Lower lobe of right lung (tissue), 2 donors: ENCODE measurements at places on chromosomes 16 and 17.

GRCh38 chr17:15966183-15966878 is 21.4 kb downstream of the ADORA2B start:
- DNase-seq, result peak; percentile 89

DNA sequence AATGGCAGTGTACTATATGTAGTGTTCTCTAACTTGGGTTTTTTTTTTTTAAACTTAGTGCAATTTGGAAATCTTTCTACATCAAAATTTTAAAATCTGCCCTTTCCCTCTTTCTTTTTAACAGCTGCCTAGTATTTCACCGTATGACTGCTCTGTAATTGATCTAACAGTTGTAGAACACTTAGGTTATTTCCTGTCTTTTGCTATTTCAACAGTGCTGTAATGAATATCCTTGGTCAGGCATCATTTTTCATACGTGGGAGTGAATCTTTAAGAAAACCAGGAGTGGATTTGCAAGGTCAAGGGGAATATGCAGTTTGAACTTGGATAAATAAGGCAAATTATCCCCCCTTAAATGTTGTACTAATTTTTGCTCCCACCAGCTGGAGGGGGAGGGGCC is 3.8 kb downstream of the NLRC5 start:
- no peak for DNase-seq

DNA sequence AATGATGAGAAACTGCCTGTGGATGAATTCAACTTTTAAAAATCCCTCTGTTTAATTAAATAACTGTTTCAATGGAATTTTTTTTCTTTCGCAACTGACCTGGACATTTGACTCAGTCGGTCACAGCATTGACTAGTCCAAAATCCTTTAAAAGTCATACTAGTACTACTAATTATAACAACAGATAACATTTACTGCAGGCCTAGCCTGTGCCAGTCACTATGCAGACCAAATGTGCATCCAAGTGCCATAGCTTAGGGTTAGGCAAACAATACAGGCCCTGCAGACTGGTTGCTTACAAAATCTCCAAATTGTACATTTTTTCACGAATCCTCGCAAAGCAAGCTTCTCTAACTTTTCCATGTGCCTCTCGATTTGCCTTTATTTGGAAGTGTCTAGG is 56.6 kb downstream of the MYOCD start:
- no peak for DNase-seq

- DNase-seq, result no peak
Observed at GRCh38 chr17:69944406-69944805, 130.6 kb upstream of the KCNJ16 start.

DNA sequence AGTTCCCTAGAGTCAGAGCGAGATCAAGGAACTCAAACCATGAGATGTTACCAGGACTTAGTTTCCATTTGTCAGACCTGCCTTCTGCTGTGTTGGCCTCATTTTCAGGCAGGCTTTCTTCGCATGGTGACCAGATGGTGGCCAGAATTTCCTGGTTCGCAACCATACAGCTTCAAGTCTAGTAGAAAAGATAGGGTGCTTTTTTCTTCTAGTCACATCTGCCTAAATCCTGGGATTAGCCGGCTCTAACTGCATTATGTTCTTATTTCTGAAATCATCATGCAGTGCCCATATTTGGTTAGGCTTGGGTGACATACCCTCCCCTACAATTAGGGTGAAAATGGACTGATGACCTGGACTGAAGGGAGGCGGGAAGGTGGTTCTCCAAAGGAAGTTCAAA is 131.5 kb downstream of the SHISA9 start:
- no peak for DNase-seq
